ENCODE measurements at places on chromosomes 11 and 22. TPM values are rescaled to one million over a fixed set of nuclear protein-coding genes. Genes with fewer than 3 reads are reported as not detected.

NXPE2 gene
- not detected for total RNA-seq

CD3E gene
- total RNA-seq, result 564 TPM

- DNase-seq, result no peak
Measured at GRCh38 chr11:33000181-33000580, 15.5 kb upstream of the DEPDC7 start.

DNA sequence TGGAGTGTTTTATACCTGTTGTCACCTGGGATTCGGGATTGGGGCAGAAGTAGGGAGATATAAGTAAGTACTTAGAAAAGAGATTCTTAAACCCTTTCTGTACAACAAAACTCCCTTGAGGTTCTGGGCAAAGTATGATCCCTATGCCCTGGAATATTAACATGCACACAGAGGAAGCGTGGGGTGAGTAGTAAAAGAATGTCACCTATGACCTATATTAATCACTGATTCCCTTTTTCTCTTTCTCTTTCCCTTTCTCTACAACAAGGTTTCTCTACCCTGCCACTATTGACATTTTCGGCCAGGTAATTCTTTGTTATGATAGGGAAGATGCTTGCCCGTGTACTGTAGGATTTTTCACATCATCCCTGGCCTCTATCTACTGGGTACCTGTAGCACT lies 209.7 kb upstream of the PLET1 start:
- DNase-seq, result no peak

RAB1B gene
- total RNA-seq, result 68.4 TPM

- DNase-seq, result no peak
Measured at GRCh38 chr22:20794650-20795413, 20.9 kb downstream of the SERPIND1 start.

- DNase-seq, result no peak
Measured at GRCh38 chr22:17964156-17964555, 60.2 kb downstream of the MICAL3 start.

GRCh38 chr11:32121012-32121411 lies 30.1 kb downstream of the RCN1 start:
- no peak for DNase-seq

MPEG1 gene
- 5.9 TPM for total RNA-seq

STK33 gene
- 1.8 TPM for total RNA-seq

SOX6 gene
- not detected for total RNA-seq

DDIAS gene
- total RNA-seq, result 2.3 TPM

MFRP gene
- total RNA-seq, result not detected

DNA sequence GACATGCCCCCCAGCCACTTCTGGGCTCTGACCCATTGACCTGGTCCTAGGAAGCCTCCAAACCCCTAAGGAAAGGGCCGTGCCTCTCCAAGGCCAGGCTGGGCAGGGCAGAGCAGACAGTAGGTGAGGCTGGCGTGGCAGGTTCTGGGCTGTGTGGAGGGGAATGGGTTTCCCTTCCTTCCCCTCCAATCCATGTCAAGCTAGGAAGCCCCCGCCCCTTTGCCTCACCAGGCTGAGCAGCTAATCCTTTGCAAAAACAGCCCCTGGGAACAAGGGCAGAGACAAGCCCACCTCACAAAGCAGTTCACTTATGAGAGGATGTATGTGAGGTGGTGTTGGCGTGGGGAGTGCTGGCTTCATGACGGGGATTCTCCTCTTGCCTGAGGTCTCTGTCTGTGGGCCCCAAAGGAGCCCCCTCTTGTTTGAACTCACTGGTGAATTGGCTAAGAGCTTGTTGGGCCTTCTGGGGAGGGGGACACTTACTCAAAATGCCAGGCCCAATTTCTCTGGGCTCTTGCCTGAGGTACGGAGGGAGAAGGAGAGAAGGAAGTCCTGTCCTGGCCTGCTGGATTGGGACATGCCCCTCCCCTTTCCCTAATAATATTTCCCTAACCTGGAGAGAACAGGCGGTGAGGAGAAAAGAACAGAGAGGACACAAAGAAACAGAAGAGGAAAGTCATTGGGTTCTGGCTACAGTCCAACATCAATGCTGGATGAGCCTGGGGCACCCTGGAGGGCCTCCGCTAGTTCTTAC lies 1.6 kb upstream of the TRIM29 start:
- DNase-seq, result no peak

- no peak for DNase-seq
Measured at GRCh38 chr22:39098576-39098975, 1.5 kb downstream of the APOBEC3H start.

GRCh38 chr22:29093501-29094300 lies 20.9 kb downstream of the KREMEN1 start:
- no peak for DNase-seq

POU2AF1 gene
- total RNA-seq, result 7.2 TPM

DNA sequence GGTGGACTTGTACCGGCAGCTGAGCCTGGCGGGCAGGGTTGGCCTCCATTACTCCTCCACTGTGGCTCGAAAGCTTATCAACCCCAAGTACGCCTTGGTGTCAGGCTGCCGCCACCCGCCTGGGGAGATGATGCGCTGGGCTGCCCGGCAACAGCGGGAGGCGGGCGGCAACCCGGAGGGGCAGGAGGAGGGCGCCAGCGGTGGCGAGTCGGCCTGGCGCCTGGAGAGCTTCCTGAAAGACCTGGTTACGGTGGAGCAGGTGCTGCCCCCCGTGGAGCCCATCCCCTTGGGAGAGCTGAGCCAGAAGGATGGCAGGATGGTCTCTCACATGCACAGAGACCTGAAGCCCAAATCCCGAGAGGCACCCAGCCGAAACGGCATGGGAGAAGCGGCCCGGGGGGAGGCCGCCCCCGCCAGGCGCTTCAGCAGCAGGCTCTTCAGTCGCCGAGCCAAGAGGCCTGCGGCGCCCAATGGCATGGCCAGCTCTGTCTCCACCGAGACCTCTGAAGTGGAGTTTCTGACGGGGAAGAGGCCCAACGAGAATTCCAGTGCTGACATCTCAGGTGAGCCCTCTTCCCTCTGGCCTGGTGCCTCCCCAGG lies 26.7 kb downstream of the FAM83F start:
- DNase-seq, result no peak
